ENCODE measurements at places on chromosomes 5 and 9.

DNA sequence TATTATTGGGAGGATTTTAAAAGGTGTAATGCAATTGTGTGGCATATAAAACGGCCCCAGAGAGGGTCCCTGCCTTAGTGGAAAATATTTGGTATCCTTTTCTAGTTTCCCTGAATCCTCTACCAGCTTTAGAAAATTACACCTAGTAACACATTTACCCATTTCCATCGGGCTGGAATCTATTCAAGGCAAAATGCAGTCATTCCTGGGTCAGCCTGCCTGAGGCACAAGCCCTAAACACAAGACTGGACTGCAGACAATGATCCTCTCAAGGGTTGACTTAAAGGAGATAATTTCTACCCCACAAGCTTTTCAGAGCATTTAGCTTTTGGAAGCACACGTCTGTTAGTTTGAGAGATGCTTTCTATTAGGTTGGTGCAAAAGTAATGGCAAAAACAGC, 124.4 kb upstream of the ADAMTSL1 start:
- no peak for DNase-seq

DNA sequence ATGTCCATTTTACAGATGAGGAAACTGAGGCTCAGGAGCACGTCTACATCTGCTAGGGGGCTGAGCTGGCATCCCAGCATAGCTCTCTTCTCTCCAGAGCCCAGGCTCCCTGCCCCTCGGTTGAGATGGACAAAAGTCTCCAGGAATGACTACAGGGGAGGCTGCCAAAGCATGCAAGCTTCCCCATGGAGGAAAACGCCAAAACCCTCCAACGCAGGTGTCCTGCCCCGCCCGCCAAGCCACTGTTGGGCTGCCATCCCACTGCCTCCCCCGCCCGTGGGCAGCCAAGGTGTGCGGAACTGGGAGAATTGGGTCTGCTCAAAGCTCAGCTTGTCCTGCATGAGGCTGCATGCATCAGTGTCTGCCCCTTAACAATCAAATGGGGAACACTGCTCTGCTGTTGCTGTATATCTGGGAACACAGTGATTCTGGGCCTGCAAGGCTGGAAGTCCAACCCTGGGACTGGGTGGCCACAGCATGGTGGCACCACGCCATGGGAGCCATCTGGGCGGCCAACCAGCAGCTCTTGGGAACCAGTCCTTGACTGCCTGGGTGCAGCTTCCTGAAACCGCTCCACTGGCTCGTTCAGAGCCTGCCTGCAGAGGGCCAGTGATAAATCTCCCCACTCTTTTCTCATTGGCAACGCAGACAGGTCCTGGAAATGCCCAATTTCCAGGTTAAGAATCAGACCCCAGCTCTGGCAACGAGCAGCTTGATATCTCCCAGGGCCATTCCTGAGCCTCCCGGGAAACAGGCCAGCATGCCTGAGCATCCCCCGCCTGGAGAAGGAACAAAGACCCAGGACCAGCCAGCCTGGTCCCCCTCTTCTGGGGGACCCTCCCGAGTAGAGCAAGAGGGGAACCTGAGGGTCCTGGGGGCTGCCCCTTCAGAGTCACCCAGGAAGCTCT, 3.5 kb downstream of the RALGDS start:
- no peak for DNase-seq

- DNase-seq, result peak; percentile 78
These were observed at the start of gene RUSC2 for GRCh38 chr9:35489313-35490154. TSS of gene RUSC2 (plus strand) at chr9:35490111. CDS start at chr9:35546522, 56,411 bp downstream.

DNA sequence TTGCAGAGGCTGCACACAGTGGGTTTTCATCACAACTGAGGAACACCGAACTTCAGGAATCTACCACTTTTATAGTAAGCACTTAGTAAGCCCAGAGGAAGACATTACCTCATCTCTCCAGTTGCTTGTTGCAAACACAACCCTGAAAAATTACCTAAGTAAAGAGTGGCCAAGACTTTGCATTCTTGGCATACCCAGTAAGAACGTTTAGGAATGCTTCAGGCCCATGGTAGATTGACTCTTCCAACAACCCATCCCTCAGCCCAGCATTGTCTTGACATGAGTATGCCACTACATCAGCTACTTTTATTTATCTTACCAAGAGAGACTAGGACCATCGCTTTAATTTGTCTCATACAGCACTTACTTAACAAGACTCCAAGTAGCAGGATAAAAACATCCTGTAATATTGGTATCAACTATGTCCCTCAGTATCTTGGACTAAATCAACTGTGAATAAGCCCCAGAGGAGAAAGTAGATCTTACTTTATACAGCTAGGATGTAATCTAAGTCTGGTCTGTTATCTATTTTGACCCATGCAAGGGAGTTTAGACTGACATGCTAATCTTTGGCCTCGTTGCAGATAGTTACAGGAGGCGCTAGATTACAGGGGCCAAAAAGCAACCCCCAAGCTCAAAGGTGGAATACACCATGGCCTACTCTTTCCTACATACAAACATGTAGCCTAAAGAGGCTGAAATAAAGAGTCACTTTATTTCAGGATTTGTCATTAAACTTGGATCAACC, 114.9 kb downstream of the INVS start:
- DNase-seq, result no peak

GRCh38 chr5:17127743-17128231, 89.6 kb upstream of the BASP1 start:
- no peak for DNase-seq

DNA sequence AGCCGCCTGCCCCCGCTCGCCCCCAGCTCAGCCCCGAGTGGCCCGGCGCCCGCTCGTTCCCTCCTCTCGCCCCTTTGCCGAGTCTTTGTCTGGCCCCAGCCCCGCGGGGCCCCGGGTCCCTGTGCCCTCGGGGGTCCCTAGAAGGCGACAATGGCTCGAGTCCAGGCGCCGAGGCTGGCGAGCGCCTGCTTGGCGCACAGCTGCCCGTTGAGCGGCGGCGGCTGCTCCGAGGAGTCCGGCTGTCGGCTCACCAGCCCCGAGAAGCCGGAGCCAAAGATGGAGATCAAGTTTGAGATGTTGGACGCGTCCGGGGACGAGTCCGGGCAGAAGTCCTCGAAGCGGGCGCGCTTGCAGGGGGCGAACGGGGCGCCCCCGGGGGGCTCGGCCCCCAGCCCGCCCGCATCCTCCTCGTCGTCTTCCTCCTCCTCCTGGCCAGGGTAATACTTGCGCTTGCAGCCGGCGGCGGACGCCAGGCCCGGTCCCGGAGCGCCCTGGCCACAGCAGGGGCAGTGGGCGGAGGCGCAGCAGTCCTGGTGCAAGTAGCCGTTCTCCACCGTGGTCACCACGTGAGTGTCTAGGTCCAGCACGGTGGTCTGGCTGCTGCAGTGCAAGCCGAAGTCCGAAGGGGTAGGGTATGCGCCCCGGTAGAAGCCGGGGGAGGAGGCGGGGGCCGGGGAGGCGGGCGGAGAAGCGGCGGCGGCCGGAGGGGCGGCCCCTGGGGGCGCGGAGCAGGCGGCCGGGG, 1.2 kb downstream of the IER5L start:
- DNase-seq, result no peak

DNA sequence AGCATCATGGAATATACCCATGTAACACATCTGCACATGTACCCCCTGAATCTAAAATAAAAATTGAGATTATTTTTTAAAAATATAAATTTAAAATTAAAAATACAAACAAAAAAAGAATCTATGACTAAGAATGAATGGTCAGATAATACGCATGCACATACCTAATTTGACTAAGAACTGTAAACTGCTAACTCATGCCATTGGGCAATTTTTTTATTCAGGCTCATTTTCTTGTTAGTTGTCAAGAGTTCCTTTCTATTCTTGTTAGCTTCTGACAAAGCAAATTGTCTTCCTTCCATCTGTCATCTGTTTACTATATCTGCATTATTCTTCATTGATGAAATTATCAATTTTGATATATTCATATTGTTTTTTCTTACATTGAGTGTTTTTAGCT, 69.5 kb upstream of the HAND1 start:
- no peak for DNase-seq

GRCh38 chr5:37984300-37984699, 144.5 kb upstream of the GDNF start:
- DNase-seq, result no peak

DNA sequence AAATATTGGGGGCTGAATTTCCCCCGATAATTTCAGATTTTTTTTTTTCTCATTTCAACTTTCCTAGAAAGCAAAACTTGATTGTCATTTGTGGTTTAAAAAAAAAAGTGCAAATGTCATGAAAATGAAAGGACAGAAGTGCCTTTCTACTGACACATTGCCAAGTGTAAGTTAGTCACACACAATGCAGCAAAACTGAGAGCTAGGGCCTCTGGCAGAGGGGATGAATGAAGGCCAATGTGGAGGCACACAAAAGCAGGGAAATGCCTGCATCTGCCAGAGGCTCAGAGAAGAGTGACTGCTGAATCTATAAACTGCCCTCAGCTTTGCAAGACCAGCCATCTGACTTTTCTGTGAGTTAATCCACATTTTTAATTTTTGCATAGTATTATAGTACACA, 6.8 kb upstream of the IFNA5 start:
- DNase-seq, result no peak

DNA sequence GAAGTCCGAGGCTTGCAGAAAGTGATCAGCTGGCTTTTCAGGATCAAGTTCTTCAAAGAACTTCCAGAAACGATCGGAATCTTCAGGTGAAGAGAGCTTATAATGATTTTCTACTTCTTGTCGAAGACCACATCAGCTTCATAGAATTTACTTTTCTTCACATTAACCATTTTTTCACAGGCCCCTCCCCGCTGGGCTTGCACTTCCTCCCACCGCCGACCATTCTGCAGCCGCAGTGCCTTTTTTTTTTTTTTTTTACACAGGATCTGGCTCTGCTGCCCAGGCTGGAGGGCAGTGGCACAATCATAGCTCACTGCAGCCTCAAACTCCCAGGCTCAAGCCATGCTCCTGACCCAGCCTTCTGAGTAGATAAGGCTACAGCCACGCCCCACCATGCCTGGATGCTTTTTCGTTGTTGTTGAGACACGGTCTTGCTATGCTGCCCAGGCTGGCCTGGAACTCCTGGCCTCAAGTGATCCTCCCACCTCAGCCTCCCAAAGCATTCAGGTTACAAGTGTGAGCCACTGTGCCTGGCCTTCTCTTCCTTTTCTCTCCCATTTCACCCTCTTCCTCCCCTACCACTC, 15.3 kb upstream of the RNF130 start:
- no peak for DNase-seq

- no peak for DNase-seq
These were observed 294.3 kb downstream of the FBXL7 start for GRCh38 chr5:15794052-15794985.

DNA sequence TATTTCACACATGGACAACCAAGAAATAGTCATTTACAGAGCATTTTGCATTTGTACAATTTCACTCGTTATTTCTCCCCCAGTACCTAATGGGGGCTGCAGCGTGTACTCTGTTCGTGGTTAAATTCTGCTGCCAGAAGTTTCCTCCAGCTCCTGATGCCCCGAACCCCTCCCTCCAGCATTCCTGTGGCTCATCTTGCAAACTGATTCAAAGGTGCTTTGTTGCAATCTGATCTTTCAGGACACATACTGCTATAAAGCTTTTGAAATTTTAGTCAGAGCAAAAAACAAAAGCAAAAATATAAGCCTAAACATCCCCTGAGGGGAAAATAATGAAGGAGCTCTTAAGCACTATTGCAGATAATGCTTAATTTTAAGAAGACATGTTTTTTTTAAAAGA, 27.7 kb downstream of the UBLCP1 start:
- DNase-seq, result no peak

DNA sequence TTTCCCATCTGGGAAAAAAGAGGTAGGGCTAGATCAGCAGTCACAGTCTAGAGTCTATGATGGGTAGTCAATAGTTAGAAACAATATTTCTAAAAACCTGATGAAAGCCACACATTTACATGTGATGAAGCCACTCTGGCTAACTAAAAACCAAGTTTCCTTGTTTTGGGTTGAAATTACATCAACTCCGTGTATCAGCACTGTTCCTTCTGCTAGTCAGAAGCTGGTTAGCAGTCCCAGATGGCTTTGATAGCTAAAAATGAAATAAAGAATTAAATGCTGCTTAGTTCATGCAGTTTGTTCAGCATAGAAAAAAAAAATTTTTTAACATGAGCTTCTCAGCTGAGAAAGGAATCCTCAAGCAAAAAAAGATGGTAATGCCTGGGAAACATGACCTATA, 136.7 kb downstream of the FAM114A2 start:
- DNase-seq, result no peak

DNA sequence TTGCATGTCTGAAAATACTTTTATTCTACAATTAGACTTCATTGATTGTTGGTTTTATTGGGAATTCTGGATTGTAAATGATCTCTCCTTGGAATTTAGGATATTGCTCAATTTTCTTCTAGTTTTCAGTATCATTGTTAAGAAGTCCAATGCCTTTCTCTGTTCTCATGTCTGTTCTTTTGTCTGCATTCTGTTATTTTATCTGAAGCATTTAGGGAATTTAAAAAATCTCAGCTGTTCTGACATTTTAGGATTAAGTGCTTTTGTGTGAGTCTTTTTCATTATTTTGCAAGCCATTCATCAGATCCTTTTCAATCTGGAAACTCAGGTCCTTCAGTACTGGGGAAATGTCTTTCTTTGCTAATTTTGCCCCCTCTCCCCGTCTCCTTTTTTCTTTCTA, 4.4 kb upstream of the FER start:
- DNase-seq, result no peak

DNA sequence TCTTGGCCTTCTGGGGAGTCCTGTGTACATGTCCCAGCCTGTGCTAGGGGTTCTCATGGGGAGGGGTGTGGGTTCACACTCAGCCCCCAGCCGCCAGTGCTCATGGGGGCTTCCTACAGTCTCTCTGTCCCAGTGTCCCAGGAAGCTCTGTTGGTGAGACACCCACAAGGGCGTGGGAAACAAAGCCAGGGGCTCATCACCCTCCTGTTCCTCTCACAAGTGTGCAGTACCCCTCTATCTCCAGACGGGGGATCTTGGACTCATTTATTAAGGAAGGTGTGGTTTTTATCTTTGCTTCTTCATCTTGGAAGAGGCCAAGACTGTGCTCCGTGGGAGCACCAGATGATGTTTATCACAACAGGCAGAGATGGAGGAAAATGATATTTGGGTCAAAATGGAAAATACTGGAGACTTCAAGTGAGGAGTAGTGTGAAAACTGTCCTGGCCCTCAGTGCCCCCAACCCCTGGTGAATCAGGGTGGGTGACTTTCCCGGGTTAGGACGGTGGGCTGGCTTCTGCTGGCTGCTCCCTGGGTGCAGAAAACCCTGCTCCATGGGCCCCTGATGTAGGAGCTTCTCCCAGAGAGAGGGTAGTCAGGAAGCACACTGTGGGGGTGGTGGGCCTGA, 15.2 kb downstream of the TMEM171 start:
- no peak for DNase-seq

All from fibroblast of the conjunctiva (primary cell).